GM12878 (cell line): ENCODE measurements at places on chromosomes 6 and 20.

GRCh38 chr6:149864578-149865535 lies 698 bp upstream of the LRP11 start:
- DNase-seq = no peak

GRCh38 chr6:85402071-85402470 lies 47.8 kb upstream of the NT5E start:
- DNase-seq = no peak

GRCh38 chr6:54037277-54037779 lies 73.9 kb upstream of the MLIP start:
- no peak for DNase-seq

DNA sequence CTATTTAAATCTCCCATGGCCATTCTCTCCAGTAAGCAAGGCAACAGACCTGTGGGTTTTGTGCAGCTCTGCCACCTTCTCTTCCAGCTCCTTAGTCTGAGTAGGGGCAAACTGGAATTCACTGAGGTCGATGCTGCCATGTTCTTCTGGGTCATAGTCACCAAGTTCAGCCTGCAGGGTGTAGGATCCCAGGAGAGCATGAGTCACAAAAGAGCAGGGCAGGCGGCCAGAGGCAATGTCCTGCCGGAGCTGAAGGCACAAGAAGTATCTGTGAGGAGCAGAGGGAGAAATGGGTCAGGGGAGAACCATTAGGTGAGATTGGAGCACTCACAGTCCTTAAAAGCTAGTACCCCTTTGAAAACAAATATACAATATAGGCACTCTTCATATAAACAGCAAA lies 73.7 kb downstream of the SMLR1 start:
- DNase-seq = no peak

DNA sequence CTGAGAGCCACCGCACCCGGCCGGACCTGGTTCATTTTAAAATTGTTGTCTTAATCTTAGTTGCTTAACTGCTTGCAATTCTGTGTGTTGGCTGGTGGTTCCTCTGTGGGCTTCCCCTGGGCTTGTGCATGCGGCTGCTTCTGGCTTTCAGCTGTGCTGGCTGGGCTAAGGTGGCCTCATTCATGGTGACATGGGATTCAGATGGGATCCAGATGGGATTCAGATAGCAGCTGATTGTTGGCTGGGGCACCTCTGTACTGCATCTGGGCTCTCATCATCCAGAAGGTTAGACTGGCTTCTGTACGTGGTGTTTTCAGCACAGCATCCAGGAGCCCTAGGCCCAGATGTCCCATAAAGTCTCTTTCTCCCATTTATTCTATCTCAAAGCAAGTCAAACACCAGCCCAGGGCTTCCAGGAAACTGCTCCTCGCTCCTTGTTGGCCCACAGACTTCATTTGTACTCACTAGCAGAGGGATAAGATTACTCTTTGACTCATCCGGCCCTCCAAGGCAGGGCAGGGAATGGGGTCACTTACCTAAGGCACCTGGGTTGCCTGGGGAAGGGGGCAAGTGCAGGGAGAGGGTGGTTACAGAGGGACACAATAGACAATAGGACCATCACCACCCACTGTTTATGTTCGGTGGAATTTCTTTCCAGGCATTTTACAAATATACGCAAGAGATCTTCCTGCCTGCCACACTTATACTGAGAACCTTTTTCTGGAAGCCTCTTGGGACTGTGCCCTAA lies 10.2 kb upstream of the PEDS1 start:
- no peak for DNase-seq

- no peak for DNase-seq
Observed at GRCh38 chr20:58744836-58745235, 52.2 kb downstream of the NPEPL1 start.

- no peak for DNase-seq
Observed at GRCh38 chr20:53800883-53801604, 207.4 kb upstream of the ZNF217 start.

GRCh38 chr6:112980676-112981075 lies 633.5 kb downstream of the RFPL4B start:
- DNase-seq = no peak

- DNase-seq = no peak
Observed at GRCh38 chr6:100210137-100211117, 216.4 kb upstream of the MCHR2 start.

DNA sequence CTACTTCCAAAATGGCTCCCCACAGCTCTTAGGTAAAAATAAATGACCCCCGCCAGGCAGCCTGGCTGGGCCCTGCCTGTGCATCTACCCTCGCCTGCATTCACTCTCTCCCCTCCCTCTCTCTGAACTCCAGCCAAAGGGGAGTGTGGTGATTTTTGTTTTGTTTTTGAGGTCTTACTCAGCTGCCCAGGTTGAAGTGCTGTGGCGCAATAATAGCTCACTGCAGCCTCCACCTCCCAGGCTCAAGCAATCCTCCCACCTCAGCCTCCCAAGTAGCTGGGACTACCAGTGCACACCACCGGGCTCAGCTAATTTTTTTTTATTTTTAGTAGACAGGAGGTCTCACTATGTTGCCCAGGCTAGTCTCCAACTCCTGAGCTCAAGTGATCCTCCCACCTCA lies 15.8 kb downstream of the NFATC2 start:
- no peak for DNase-seq
